ENCODE measurements at places on chromosomes 16 and 17.

- DNase-seq, result peak; percentile 91
Observed at GRCh38 chr16:66899945-66900710, 18.6 kb downstream of the CDH16 start.

GRCh38 chr17:62911114-62911513, 54.9 kb upstream of the TANC2 start:
- no peak for DNase-seq

GRCh38 chr17:55612691-55613141, 101.5 kb upstream of the SMIM36 start:
- no peak for DNase-seq

DNA sequence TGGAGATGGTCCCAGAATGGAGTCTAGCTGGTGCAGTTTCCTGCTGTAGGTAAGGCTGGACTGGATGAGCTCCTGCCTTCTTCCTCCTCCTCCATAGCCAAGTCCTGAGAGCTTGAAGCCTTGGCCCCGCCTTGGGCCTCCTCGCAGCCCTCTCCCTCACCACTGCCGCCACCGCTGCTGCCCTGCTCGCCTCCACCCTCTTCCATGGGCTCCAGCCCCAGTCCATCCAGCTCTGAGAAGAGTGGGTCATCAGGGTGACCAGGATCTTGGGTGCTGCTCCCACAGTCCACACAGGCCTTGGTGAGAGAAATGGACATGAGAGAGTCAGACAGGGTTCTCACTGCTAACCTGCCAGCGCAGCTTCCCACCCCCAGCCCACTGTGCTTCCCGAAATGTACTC, 11.2 kb downstream of the PER1 start:
- DNase-seq, result no peak

DNA sequence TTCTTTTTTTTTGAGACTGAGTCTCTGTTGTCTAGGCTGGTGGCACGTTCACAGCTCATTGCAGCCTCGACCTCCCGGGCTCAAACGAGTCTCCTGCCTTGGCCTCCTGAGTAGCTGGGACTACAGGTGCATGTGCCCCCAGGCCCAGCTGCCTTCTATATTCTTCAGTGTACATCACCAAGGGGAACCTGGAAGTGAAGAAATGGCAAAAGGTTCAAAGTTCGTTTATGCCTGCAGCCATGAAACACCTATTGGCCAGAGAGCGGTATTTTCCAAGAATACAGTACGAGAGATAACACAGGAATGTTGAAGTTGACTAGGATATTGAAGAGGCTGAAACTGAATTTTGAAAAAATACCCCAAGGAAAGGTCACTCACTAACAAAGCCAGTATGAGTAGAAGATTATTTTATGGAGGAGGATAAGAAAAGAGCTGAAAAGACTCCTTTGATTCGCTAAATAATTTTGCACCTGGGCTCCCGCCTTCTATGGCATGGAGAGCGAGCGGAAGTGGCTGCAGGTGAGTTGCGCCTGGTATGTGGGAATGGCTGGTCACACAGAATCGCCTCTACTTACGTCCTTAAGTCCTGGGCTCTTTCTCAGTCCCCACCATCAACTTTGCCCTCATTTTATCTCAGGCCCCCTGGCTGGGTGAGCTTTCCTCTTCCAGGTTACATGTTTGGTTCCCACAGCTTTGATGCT, 9.8 kb downstream of the ST6GALNAC1 start:
- DNase-seq, result no peak

- no peak for DNase-seq
Observed at GRCh38 chr17:4715063-4715744, 4.8 kb downstream of the ARRB2 start.

DNA sequence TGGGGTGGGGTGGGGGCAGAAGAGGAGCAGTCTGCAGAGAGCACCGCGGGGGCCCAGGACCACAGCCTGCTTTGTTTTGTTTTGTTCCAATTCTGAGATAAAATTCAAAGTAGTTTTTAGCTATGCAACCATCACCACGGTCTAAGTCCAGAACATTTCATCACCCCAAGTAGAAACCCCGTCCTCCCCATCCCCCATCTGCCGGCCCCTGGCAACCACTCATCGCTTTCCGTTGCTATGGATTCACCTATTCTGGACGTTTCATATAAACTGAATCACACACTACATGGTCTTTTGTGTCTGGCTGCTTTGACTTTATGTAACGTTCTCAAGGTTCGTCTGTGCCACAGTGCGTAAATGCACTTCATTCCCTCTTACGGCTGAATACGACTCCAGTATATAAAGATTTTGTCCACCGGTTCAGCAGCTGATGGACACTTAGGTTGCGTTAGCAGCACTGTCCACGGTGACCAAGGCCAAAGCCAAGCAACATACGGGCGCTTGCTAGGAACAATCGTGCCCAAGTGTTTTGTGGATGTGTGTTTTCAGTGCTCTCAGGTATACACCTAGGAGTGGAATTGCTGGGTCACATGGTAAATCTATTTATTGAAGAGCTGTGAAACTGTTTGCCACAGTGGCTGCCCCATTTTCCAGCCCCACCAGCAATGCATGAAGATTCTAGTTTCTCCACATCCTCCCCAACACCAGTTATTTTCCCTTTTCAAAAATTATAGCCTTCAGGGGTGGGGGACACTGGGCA, 27.7 kb upstream of the RASD1 start:
- no peak for DNase-seq

- no peak for DNase-seq
Observed at GRCh38 chr17:57685499-57686132, 59.5 kb downstream of the CCDC182 start.

DNA sequence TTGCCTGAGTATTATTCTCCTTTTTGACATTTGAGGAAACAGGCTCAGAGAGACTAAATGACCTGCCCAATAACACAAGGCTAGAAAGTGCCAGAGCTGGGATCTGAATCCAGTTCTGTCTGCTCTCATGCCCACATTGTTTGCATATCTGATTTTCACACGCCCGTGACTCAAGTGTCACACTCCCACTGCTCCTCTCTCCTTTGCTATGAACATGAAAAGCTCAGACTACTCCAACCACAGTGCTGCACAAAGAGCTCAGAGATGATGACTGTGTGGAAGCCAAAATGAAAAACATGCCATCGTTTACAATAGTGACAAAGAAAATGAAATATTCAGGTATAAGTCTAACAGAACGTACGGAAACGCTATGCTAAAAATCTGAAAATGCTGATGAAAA, 107.9 kb downstream of the SMG6 start:
- DNase-seq, result no peak

GRCh38 chr16:75238132-75238852, 13.1 kb downstream of the BCAR1 start:
- peak; percentile 35 for DNase-seq

- DNase-seq, result no peak
Observed at GRCh38 chr16:81790830-81791435, 11.8 kb downstream of the PLCG2 start.
